Colonic mucosa (tissue), 4 donors: ENCODE measurements at places on chromosomes 5 and 9.

DNA sequence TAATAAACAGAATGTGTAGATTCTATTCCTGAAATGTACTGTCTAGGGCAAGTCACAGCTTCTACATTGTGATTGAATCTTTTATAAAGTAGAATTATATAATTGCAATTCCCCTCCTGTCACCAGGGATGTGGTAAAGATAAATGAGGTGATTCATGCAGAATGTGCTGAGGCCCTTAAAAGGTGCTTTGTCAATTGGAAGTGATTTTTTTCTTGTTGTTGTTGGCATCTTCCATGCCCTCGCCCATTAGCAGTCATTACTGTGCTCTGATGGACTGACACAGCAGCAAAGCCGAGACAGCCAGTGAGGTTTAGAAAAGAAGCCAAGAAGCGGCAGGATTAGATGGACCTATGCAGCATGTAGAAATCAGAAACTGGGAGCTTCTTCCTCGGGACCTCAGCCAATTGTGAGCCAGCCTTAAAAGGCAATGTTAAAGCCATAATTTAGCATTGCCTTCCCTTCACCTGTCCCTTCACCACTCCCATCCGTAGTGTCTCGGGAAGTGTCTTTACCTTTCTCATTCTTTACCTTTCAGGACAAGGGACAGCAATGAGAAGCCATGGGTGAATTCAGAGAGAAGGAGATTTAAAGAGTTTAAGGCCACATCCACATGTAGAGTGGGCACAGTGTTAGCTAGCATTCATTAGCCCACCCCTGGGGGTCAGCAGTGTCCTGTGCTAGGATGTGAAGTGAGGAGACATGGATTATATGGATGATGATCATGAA, 257.8 kb downstream of the PLK2 start:
- no peak for DNase-seq

- peak; percentile 58 for DNase-seq
Measured at GRCh38 chr5:170278611-170279458, 18.7 kb downstream of the LCP2 start.

DNA sequence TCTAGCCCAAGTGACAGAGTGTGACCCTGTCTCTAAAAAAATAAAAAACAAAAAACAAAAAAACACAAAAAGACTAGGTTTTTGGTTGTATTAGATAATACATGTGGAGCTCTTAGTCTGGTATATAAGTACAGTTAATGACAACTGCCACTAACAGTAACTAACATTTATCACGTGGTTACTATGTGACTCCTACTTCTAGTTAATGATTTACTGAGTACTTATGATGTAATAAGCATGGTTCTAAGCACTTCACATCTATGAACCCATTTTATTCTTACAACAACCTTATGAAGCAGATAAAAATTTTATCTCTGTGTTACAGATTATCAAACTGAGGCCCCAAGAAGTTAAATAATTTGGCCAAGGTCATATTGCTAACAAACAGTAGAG, 6.1 kb upstream of the TMEFF1 start:
- no peak for DNase-seq

DNA sequence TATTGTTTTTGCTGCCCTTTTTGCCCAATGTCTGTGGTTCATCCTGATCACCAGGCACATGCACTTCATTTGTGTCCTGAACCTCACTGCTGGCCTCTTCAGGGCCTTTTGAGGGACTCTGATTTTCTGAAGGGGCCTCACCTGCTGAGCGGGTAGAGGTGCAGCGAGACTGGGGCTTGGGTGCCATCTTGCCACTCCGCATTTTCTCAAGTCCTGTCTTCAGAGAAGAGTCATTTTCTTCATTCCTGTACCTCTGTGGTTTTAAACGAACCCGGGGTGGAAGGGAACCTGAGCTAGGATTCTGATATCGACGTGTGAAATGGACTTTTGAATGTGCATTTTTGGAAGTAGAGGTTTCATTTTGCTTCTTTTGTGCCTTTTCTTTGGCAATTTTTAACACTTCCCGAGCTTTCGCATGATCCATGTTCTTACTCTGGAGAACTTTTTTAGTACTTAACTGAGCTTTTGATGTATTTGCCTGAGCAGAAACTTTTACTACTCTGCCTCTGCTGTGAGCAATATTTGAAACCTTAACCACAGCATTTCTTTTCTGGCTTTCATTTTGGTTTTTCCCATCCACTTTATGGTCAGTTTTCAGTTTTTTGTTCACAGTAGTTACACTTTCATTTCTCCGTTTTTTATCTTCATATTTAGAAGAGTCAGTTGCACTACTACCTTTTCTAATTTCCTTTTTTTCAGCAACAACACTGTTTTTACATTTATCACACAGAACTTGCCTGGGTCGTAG, 26.1 kb downstream of the PWWP2A start:
- DNase-seq = no peak

DNA sequence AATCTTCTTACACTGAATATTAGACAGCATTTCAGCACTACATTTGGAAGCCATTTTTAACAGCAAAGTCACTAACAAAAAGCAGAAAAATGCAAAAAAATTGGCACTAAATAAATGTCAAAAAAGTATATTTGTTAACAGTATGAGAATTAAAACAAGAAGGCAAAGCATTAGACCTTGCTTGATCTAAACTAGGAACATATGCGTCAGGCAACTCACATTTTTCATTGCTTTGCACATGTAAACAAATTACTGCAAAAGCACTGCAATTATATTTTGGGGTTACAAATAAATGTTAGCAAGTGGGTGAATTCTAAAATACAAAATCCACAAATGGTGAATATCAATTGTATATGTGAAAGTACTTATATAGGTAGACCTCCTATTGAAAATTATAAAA, 49.0 kb upstream of the RAPGEF6 start:
- DNase-seq = no peak

DNA sequence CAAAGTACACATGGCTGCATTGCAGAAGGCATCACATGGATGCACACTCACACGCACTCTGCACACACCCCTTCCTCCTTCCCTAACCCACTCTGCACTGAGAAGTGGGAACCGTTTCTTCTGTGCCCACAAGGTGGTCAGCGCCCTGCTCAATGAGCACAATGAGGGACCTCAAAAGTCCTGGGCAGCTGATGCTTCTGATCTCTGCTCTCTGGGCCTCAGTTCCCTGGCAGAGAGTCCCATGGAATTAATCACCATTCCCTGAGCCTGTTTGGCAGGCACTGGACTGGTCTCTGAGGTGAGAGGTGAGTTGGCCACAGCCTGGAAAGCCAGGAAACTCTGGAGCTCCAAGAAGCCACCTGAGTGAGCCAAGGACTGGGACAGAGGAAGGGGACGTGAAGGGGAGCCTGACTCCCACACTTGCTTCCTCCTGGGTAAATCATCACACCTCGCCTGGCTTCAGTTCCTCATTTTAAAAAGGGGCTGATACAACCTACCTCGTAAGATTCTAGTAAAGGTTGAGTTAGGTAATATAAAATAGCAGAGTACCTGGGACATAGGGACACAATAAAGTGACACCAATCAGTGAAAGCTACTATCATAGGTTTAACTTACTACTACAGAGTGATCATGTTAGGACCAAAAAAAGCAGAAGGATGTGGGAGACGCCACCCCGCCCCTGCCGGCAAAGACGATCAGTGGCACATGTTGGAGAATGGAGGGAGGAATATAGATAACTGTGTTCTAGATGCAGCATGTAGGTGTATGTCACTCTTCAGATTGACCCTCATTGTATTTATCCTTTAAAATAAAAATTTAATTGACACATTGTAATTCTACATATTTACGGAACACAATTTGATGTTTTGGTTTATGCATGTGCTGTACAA, 21.1 kb upstream of the IGFBPL1 start:
- DNase-seq = no peak

DNA sequence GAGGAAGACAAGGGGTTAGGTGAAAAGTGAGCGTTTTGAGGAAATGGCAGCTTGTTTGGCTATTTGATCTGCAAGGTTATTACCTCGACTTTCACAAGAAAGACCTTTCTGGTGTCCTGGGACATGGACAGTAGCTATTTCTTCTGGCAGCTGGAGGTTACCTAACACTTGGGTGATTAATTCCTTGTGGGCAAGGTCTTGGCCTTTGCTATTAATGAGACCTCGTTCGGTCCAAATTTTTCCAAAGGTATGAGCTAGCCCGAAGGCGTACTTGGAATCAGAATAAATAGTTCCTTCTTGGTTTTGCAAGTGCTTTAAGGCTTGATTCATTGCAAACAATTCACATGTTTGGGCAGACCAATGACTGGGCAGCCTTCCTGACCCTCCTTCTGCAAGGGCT, 4.9 kb downstream of the GTF3C5 start:
- DNase-seq = no peak

DNA sequence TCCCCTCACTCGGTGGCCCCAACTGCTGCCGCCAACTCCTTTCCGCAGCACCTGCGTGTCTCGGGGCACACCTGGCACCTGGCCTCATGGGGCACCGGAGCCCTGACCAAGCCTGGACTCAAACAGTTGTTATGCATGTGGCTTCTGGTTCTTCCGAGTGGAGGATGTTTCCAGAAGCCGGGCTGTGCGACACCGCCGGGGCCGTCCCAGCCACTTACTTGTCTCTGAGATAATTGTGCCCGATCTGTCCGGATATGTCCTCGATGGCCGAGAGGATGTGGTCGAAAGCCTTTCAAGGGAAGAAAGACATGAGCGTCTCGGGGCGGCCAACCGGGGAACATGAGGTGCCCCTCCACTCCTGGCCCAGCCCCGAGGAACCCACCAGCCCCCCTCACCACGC, 38.4 kb downstream of the EXOC3 start:
- no peak for DNase-seq

DNA sequence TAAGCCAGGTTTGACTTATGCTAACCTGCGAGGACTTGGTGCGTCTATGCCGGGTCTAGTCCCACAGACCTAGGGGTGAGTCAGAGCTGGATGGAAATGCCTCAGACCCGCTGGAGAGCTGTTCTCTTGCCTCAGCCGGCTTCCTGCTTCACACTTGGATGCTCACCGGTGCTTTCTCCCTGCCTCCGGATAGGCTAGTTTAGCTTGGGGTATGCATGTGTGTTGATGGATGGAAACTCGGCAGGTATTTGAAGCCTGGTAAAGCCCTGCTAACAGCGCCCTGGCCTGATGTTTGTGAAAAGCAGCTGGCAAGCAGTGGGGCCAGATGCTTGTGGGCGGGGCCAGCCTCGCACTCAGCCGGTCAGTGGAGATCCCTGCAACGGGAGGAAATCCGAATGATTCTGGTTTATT, 29.3 kb downstream of the PRRC2B start:
- DNase-seq = peak; percentile 58

DNA sequence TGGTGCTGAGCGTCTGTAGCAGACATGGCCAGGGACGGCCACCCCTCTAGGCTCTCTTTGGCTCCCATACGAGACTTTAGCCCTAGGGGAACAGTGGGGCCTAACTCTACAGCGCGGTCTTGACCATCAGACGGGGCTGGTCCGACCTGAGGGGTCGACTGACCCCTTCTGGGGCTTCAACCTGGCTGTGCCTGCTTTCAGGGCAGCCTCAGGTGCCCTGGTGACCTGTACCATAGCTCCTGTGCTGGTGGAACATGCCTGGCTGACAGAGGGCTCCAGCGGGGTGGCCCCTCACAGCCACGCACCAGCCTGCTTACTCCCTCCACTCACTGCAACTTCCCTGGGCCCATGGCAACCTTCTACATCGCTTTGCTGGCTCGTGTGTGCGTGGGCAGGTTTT, 423.4 kb upstream of the SEMA6A start:
- no peak for DNase-seq
